Left renal cortex interstitium (tissue), 4 donors: ENCODE measurements at places on chromosomes 7 and 10.

DNA sequence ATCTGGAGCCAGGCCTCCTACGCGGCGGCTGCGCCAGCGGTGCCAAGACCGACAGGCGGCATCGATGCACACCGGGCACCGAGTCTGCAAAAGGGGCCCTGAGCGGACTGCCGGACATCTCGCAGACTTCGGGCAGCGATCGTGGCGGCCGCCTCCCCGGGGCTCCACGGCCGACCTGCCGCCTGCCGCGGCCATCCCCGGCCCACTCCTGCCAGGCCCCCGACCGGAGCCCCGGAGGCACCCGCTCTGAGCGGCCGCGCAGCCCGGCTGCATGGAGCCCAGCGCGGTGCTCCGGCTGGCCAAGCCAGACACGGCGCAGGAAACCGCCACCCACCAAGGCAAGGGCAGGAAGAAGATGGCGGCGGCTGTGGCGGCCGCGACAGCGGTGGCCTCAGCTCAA, 154.2 kb upstream of the KCTD7 start:
- no peak for DNase-seq

DNA sequence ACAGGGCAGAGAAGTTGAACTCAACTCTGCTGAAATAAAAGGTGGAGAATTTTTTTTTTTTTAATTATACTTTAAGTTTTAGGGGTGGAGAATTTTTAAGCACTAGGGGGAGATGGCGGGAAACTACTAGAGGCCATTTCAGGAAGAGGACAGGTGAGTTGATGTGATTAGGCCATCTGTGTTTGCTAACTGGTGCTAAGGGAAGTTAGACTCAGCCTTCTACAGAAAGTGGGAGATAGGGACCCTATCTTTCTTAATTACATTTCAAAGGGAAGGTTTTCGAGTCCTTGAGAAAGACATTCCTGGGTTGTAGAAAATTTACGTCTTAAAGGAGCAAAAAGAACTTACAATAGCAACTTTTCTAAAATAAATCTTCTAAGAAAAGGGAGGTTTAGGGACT, 124.8 kb downstream of the LHFPL3 start:
- no peak for DNase-seq

GRCh38 chr10:3389130-3389529, 216.5 kb upstream of the PITRM1 start:
- DNase-seq: no peak

DNA sequence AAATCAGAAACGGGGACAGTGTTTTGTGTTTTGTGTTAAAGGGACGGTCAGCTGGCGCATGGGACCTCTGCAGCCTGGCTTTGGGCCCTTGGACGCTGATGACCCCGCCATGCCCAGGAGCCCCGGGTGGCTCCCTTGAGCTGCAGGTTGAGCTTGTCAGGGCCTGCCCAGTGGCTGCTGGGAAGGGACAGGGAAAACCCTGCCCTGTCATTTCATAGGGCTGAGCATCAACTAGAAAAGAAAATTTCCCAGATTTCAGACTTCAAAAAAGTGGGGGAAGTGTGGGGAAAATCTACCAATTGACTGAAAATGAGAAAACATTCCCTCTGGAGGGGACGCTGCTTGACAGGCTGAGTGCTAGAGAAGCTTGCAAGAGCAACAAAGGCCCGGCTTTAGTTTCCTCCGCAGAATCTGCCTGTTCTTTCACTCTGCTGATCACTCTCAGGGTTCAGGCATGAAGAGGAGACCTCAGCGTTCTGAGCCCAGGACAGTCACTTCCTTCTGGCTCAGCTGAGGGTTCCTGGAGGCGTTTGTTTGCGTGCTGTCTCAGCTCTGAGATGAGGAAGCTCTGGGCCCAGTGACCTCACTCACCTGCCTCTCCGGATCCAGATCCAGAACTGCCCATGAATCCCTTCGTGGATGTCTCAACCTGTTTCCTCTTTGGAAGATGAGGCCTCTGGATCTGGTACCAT, 18.6 kb upstream of the DNAJB6 start:
- DNase-seq: no peak

GRCh38 chr7:106420210-106420609, 135.4 kb upstream of the NAMPT start:
- no peak for DNase-seq

GRCh38 chr10:120069700-120070099, 177.2 kb downstream of the SEC23IP start:
- DNase-seq: no peak

DNA sequence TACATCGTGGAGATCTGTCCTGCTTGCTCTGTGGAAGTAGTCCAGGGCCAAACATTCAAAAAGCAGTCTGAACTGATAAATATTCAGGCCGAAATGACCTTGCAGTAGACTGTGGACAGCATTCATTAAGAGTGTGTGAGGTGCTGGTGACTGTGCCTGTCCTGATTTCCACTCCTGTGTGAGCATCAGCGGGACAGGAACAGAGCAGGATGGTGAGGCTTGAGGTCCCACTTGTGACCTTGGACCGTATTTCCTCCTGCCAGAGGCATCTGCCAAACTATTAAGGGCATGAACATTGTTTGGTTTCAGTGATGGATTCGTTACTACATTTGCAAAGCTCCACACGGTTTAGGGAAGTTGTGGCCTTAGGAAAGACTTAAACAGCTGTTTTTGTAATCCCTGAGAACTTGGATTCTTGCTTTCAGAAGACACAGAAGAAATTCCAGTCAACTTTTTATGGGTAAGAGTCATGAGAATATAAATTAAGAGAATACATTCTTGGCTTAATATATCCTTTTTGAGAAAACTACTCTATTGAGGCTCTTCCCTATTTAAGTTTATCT, 32.8 kb downstream of the CCNY start:
- no peak for DNase-seq

DNA sequence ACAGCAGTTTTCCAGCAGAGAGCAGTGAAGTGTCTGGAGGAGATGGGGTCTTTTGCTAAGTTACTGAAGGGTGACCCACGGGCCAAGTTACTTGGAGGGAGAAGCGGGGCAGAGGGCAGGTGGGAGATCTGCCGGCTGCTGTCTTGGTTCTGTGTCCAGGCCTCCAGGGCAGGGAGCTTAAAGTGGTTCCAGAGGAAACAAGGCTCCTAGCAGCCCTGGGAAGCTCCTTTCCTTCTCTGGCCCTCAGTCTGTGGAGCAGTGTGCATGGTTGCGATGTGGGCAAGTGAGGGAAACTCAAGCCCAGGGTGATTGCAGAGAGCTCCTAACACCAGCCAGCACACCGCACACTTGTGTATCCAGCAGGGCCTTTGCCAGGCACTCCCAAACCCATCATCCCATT, 6.3 kb downstream of the GHRHR start:
- no peak for DNase-seq
